ENCODE measurements at places on chromosomes 2 and 18.

DNA sequence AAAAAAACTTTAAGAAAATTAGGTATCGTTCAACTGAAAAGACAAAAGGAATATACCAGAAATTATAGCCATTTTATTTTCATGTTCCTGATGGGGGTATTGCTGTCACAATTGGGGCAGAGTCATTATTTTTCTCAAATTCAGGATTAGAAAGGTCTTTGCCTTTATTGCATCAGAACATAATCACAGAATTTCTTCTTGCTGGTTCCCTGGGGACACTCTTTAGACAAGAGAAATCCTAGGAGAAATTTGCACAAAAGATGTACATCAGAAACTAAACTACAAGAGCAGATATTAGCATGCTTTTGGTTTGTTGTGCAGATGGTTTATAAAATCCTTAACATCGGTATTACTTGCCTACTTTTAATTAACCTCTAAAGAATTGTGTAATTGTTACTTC, 103.2 kb downstream of the NCOA1 start:
- DNase-seq: peak; percentile 10

DNA sequence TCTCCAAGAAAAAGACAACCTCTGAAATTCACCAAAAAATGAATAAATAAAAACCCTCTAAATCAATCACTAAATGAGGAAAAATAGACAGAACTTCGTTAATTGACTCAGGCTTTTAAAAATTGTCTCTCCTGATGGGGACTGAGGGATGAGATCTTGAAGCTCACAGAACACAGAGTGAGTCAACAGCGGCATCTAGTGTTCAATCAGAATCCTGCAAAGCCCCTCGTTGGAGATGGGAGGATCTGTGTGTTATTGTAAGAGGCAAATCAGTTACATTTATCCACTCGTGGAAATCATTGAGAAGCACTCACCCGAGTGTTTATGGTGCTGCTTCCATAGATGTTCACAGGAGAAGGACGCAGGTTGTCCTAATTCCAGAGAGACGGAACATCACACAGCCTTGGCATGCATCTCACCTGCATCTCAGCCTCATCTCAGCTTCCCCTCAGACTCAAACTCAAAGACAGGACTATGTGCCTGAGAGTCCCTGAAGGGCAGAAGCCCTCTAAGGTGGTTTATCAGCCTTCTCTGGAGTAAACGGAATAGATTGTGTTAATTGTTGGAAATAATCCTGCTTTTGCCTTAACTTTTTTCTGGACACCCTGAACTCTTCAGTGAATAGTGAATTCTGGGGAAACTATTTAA, 82.0 kb downstream of the MREG start:
- peak; percentile 65 for DNase-seq

- DNase-seq: no peak
These were observed 269.0 kb downstream of the DCDC2C start for GRCh38 chr2:3972377-3972776.

DNA sequence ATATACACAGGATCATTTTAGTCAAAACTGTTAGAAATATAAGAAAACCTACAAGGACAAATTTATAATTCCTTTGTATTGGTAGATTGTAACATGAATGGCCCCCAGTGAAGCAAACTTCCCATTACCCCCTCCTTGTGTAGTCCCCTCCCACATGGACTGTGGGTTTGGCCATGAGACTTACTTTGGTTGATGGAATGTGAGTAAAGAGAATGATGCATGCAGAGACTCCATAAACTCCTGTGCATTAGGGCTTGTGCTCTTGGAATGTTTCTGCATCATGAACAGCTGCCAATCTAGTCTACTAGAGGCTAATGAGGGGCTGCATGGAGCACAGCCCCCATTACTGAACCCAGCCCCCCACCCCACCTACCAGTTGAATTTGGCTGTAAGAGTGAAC, 8.3 kb upstream of the TGFA start:
- DNase-seq: no peak

GRCh38 chr2:70553334-70553583, 367 bp downstream of the TGFA start:
- no peak for DNase-seq

DNA sequence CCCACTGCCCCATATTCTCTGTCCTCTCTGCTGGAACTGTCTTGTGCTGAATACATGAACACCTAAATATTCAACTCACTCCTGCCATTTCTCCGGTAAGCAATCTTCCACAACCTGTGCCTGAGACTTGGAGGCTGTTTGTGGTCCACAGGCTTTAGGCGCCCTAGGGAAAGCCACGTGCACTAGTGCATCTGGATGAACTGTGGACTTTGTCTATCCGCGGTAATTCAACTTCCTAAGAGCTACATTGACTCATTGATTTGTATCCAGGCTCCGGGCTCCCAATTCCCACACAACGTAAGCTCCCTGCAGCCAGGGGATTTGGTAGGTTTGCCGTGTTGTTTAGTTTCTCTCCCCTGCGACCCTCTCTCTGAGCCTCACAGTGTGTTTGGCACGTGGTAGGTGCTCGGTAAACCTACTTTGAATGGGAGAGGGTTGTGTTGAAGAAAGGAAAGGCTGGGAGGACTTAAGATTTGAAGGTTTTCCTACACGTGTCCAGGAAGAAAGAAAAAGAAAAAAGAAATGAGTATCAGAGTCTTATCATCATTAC, 718.2 kb downstream of the DPP10 start:
- no peak for DNase-seq

GRCh38 chr2:133054297-133054696, 384.3 kb upstream of the LYPD1 start:
- no peak for DNase-seq

DNA sequence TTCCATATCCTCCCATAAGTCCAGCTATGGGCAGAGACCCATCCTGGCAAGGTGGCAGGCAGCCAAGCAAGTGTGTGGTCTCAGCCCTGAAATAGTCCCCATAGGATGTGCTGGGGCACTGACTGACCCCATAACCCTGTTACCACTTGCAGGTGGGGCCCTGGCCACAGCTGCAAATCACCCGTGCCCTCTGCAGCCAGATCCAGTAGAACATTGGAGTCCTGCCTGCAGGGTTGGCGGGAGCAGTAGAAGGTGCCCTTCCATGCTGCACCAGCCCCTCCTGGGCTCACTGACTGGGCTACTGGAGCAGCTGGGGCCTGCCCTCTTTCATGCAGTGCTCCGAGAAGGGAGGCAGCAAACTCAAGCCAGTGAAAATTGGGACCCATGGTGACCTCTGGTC, 112.6 kb upstream of the MCFD2 start:
- DNase-seq: no peak

- DNase-seq: no peak
These were observed 114.3 kb downstream of the DYM start for GRCh38 chr18:49345931-49346696.

DNA sequence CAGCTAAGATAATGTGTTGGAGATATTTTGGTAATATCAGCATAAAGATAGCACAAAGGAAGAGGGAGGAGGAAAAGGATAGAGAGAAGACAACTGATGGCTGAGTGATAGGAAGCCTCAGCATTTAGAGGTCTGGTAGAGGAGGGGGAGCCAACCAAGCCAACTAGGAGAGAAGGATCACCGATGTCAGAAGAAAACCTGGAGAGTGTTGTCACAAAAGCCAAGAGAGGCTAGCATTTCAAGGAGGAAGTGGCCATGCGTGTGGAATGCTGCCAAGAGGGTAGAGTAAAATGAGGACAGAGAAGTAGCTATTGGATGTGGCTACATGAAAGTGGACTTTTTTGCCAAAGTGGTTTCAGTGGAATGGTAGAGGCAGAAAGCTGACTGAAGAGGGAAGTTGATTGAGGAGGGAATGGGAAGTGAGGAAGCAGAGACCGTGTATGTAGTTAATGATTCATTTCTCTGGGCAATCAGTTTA, 34.3 kb downstream of the LCLAT1 start:
- DNase-seq: no peak

DNA sequence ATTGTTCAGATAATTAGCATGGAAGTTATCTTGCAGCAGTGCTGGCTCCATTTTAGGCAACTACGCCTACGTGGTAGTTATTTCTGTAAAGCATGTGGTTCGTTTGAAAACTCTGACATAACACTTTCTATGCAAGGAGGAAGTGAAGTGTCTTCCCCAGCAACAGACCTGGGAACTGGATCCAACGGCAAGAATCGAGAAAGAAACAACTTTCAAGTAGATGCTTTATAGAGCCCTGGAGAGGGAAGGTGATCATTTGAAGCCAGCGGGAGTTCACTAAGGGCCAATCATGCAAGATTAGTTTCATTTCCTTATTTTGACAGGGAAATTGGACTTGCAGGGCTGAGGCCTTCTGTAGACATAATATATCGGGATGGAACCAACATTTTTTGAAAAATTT, 218.3 kb downstream of the ACKR3 start:
- no peak for DNase-seq

DNA sequence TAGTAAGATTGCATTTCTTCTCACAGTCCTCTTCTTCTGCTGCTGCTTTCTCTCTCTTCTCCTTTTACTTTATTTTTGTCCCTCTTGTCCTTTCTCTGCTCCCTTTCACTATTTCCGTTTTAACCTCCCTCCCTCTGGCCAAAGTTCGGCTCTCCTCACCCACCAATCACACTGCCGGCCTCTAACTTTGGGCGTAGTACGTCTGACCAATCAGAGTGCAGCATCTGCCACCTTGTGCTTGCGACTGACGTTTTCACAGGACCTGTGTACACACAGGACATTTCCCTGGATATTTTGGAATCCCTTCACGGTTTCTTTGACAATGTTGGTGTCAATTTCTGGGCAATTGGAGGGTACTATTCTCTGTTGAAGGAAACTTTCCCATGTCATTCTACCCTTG, 22.6 kb upstream of the ICOS start:
- no peak for DNase-seq

DNA sequence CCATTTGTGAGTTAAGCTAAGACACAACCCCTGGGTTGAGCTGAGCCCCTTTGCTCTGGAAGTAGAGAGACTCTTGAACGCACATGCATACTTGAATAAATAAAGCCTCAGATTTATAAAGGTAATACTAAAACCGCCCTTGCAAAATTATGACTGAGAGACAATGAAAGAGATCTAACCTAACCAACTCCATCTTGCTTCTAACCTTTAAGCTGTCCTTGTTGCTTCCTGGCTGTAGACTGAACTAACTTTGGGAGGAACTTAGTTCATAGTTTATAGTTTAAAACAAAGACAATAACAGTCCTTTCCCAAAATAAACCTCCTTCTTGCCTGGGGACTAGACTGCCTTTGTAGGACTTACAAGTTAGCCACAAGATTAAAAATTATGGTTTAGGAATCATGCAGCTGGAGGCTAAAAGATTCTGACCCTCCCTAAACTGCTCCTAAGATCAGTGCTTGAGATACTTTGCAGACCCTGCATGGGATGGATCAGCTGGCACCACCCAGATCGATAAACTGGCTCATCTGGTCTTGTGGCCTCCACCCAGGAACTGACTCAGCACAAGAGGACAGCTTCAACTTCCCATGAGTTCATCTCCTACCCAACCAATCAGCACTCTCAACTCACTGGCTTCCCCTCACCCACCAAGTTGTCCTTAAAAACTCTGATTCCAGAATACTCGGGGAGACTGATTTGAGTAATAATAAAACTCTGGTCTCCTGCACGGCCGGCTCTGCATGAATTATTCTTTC, 240.2 kb upstream of the SLC14A2 start:
- no peak for DNase-seq

GRCh38 chr18:57249179-57249578, 102.3 kb downstream of the BOD1L2 start:
- DNase-seq: no peak

DNA sequence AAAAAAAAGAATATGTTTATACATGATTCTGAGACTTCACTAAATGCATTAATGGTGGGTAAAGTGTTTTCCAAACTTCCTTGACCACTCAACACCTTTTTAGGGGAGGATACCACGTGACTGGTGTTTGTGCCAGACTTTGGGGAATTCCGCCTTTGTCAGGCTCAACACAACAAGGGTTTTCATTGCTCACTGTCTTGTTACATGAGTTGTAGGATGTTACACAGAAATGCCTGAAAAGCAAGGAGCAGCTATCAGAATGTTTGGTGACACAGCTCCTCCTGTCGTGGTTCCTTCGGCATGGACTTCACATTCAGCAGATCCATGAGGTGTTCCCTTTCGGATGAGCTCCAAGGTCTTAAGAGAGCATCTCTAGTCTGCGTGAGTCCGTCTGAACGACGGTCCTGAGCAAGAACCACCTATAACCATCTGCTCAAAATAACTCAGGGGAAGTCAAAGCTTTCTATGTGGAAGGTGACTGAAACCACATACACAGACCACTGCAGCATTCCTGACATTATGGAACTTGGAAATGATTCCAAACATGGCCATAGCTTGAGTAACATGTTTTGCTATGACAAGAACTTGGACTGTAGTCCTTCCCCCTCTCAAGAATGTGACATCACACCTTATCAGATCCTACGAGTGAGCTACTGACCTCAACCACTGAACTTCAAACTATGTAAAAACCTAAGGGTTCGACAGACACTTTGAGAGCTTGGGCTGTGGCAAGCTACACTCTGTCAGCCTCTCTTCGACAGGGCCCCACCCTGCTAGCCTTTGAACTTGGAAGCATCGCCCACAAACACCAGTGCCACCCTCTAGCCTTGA, 57.5 kb downstream of the MCFD2 start:
- peak; percentile 42 for DNase-seq

- peak; percentile 23 for DNase-seq
These were observed 105.8 kb upstream of the MCFD2 start for GRCh38 chr2:47021301-47022009.

GRCh38 chr2:4269885-4270284, 566.5 kb downstream of the DCDC2C start:
- no peak for DNase-seq

DNA sequence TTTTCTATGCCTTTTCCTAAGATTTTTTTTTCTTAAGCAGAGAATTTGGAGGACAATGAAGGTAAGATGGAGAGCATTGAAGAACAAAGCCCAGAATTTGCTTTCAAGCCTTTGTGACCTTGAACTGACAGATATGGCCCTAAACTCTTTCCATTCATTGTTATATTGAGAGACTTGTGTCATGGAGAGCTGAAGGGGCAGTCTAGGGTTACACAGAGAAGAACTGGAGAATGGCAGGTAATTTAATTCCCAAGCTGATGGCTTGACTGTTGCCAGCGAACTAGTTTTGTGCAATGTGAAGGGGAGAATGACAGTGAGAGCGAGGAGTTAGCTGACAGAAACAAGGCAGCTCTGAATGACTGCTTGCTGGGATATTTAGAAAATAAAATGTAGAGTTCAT, 1344.2 kb downstream of the LRP1B start:
- DNase-seq: no peak

GRCh38 chr18:12689256-12689850, 13.2 kb downstream of the CEP76 start:
- no peak for DNase-seq

DNA sequence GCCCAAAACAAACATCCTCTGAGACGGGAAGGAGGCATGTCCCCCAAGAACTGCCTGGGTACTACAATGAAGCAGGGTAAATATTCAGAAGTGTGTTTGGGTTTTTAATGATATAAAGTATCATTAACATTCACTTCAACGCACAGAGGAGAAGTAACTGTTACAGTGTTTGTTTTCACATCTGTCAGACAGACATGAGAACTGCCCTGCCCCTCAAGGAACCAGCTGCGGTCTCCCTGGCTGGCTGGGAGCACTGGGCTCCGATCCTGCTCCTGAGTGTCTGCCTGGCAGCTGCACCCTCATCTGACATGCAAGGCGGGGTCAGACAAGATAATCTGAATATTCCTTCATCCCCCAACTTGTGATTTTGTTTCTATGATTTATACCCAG, 75.6 kb downstream of the MBP start:
- DNase-seq: peak; percentile 55

Data from fibroblast of gingiva (primary cell).